ENCODE measurements at places on chromosomes 7 and 10. TPM values are rescaled to one million over a fixed set of nuclear protein-coding genes. Genes with fewer than 3 reads are reported as not detected.

The TMEM213 gene
- total RNA-seq: not detected

The HMX2 gene
- 0.13 TPM for total RNA-seq

The VWC2 gene
- total RNA-seq: not detected

The AGBL3 gene
- 1.1 TPM for total RNA-seq

The GPR26 gene
- total RNA-seq: not detected

The PNLIPRP1 gene
- not detected for total RNA-seq

The MOGAT3 gene
- total RNA-seq: not detected

The OPN4 gene
- not detected for total RNA-seq

The ZSCAN25 gene
- total RNA-seq: 8.3 TPM

The ZNF467 gene
- 1.6 TPM for total RNA-seq

The ADAM8 gene
- 4.4 TPM for total RNA-seq

The SFMBT2 gene
- 9.0 TPM for total RNA-seq

The IDI2 gene
- total RNA-seq: not detected

The CABCOCO1 gene
- 0.30 TPM for total RNA-seq

The DGKI gene
- total RNA-seq: 0.20 TPM

The HACD1 gene
- 64.4 TPM for total RNA-seq

The PRKG1 gene
- total RNA-seq: 0.01 TPM

The ANTXRL gene
- 0.29 TPM for total RNA-seq

The ANKRD16 gene
- total RNA-seq: 10.4 TPM

The SCRN1 gene
- 50.4 TPM for total RNA-seq

The ZNF503 gene
- total RNA-seq: 13.0 TPM

The DPYSL4 gene
- 18.0 TPM for total RNA-seq

The PTPRE gene
- total RNA-seq: 3.1 TPM

The ABCB1 gene
- total RNA-seq: 0.29 TPM

The AGAP6 gene
- total RNA-seq: 9.9 TPM

The ACBD7 gene
- 0.80 TPM for total RNA-seq

The C10orf71 gene
- total RNA-seq: not detected
